ENCODE measurements at places on chromosomes 7 and 10.

GRCh38 chr10:129288999-129289584, 177.9 kb upstream of the MGMT start:
- no peak for DNase-seq

- DNase-seq, result no peak
Observed at GRCh38 chr7:100426516-100426915, 2.0 kb downstream of the ZCWPW1 start.

GRCh38 chr7:44066111-44066460, 719 bp upstream of the PGAM2 start:
- DNase-seq, result no peak

DNA sequence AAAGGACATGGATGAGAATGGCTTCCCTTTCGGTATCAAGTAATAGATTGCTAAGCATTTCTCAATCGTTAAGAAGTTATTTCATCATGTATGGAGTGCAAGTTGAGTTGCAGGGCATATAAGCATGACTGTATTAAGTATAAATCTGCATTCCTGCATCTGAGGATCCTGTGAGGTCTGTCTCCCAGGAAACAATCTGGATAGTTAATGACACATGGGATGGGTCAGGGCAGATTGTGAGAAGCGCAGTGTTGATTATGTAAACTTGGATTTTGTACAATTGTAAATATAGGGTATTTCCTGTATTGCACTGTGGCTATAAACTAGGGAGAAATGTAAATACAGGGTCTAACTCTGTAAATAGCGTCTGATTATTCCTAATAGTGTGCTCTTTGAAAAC, 102.6 kb downstream of the PLXDC2 start:
- DNase-seq, result no peak

DNA sequence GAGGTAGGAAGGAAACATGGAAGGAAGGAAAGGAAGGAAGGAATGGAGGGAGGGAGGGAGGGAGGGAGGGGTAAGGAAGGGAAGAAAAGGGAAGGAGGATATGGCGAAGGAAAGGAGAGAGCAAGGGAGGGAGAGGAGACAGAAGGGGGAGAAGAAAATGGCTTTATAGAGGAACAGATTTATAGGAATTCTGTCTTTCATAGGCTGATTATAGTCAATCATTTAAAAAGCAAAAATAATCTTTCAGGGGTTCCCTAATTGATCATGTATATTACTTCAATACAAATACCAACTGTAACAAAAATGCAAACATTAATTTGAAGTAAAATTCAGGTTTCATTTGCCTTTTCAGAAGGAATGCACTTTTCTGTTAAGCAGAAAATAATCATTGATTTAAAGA, 519.1 kb downstream of the MDFIC start:
- no peak for DNase-seq

- no peak for DNase-seq
Observed at GRCh38 chr10:104435822-104436221, 82.2 kb downstream of the CFAP58 start.

GRCh38 chr7:50653981-50654425, 88.8 kb upstream of the DDC start:
- DNase-seq, result no peak

GRCh38 chr7:2045559-2046405, 187.0 kb downstream of the MAD1L1 start:
- DNase-seq, result no peak

- no peak for DNase-seq
Observed at GRCh38 chr7:112748381-112748780, 41.8 kb downstream of the TMEM168 start.

GRCh38 chr7:33109758-33110238, 594 bp upstream of the RP9 start:
- no peak for DNase-seq

DNA sequence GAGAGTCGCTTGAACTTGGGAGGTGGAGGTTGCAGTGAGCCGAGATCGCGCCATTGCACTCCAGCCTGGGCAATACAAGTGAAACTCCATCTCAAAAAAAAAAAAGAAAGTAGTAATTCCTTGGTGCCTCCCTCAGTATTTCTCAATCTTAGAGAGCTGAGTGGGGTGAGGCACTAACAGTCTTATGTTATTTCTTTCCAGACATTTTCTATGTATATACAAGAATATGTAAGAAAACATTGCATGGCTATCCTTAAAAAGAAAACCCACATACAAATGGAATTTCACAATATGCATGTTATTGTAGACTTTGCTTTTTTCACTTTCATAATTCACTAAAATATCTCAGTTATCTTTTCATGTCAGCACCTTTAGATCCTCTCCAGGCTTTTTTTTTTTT, 13.6 kb upstream of the SLF2 start:
- DNase-seq, result no peak

GRCh38 chr10:43360086-43360485, 11.3 kb upstream of the FXYD4 start:
- no peak for DNase-seq

DNA sequence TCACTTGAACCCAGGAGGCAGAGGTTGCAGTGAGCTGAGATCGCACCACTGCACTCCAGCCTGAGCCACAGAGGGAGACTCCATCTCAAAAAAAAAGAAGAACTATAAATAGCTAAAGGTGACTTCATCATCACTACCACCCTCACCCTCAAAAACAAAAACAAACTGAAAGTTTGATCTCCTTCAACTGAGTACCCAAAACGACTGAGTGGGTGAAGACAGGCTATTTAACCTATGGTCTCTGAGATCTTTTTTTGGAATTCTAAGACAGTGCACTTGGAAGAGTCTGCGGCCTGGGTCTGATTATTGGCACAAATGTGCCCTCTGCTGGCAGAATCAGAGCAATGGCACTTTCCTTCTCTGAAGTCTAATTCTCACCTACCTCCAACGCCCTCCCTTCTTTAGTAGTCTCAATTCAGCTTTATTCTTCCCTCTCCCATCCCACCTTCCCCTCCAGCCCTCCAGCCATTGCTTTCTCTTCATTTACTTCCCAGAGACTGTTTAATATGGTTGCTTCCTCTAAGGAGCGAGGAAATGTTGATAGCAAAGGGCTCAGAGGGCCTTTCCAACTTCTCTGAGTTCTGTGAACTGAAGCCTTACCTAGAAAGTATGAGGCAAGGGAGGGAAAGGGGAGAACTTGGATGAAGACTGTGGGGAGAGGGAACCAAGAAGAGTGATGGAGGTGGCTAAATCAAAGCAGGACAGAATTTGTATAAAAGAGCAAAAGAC, 2.9 kb upstream of the MYOZ1 start:
- DNase-seq, result peak; percentile 66

DNA sequence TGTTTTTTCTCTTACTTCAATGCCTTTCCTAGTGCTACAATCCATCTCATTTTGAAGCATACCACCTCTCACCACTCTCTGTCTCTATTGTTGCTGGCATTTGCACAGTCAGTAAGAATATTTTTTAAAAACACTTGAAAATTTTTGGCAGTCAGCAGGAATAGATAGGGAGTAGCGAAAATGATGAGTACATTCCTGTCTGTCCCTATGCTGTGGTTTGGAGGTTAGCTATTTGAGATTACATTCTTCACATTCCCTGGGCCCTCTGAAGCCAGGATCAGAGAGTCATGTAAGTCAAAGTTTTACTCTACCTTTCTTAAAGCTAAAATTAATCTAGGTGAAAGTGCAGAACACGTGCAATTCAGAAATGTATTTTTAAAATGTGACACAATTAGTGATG, 53.0 kb upstream of the MAGI2 start:
- DNase-seq, result no peak

DNA sequence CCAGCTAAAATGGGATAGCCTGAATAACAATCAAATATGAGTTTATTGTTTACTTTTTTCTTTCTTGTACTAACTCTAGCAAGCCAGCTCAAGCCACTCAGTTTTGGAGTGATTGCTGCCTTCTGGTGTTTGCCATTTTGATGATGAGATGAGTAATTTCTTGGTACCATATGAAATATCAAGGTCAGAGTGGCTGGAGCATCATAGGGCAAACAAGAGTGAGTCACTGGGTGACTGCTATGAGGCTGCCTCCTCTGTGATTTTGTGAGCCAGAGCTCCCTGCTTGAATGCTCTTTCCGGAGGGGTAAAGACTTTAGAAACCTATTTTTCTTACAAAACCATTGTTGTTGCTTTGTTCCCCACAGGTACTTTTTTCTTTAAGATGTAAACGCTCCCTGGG, 295.6 kb downstream of the PRKG1 start:
- DNase-seq, result no peak

All from DND-41 (cell line).